RPMI7951 (cell line): ENCODE measurements at places on chromosomes 6 and 20. TPM values are rescaled to one million over a fixed set of nuclear protein-coding genes. Genes with fewer than 3 reads are reported as not detected.

Gene DDX43
- total RNA-seq, result not detected in 2 replicates

GRCh38 chr6:163021054-163021453 lies 293.3 kb downstream of the PACRG start:
- DNase-seq, result no peak

Gene GLYATL3
- total RNA-seq, result not detected in 2 replicates

Gene CTSZ
- 385 and 586 TPM in 2 replicates for total RNA-seq

Gene RSPO3
- not detected in 2 replicates for total RNA-seq

- DNase-seq, result no peak
Measured at GRCh38 chr20:9457136-9457535, 57.3 kb upstream of the LAMP5 start.

- peak; percentile 20 for DNase-seq
Measured at GRCh38 chr6:151482290-151482689, 11.5 kb upstream of the CCDC170 start.

DNA sequence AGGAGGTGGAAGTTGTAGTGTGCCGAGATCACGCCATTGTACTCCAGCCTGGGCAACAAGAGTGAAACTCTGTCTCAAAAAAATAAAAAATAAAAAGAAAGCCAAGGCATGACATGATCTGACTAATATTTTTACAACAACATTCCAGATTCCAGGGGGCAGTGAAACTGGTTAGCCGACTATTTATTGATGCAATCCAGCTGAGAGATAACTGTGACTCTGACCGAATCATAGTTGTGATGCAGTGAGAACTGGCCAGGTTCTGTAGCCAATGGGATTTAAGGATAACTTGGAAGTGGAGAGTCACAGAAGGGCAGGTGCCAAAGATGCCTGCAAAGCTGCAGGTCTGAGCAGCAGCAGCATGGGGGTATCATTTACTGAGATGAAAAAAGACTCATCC lies 82.9 kb upstream of the TSHZ2 start:
- DNase-seq, result no peak
